HFF-Myc (cell line): ENCODE measurements at places on chromosomes 12 and 14.
A peak's percentile ranks its signal among the peaks of the same experiment; 100 is the strongest.

DNA sequence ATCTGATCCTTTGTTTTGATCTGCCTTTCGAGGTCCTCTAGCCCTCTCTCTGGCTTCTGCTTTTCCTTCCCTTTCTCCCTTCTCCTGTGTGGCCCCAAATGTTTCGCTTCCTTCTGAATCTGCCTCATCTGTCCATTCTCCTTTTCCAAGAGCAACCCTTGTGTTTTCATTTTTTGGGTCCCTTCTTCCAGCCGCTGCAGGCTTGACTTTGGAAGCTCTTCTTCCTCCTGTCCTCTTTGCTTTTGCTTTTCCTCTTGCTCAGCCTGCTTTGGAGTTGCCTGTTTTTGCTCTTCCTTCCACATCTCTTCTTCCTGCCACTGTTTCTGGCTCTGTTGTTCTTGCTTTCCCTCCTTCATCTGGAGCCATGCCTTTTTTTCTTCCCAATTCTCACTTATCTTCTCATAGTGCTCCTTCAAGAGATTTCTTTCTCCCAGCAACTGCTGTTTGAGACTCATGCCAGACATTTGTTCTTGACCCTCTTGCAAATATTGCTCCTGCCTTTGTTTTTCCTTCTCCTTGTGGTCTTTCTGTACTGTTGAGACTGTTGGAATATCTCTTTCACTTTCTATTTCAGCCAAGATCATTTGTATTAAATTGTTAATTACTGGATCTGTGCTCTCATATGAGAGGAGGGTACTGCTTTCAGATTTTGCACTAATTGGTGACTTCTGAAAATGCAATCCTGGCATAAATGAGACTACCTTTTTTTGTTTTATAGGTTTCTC is 42.4 kb downstream of the FAM186A start:
- no peak for DNase-seq

DNA sequence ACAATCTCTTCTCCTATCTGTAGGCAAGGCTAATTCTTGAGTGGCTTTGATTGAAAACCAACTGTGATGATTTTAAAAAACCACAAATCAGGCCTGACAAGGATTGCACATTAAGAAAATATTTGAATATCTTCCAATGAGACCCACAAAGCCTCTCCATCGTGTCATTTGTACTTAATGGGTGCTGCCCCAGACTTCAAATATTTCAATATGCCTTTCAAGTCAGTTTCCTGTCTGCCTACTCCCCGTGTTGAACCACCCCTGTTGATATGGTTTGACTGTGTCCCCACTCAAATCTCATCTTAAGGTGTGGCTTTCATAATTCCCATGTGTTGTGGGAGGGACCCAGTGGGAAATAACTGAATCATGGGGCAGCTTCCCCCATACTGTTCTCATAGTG is 159.7 kb upstream of the EGLN3 start:
- no peak for DNase-seq

- DNase-seq, result no peak
Measured at GRCh38 chr12:66516133-66516532, 162.7 kb downstream of the GRIP1 start.

- DNase-seq, result no peak
Measured at GRCh38 chr14:93741556-93742230, 46.6 kb downstream of the PRIMA1 start.

DNA sequence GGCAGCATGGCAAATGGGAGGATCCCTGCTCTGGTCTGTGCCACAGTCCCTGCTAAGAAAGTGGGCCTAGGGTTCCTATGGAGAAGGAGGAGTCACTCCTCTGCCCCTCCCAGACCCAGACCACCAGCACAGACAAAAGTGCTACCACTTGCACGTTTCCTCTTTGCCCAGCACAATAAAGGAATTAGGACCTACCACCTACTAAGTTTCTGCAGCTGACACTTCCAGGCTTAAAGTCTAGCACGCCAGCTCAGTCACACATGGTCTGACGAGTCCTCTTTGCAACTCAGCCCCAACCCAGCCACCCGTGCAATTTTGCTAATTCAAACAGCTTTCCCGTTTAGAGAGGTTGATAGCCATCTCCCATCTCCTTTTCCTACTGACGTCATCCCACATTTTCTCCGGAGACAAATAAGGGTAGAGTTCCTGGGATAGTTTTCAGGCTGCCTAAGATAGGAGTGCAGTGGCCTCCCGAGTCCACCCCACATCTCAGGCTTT is 66.2 kb upstream of the PTGR2 start:
- peak; percentile 53 for DNase-seq

- DNase-seq, result no peak
Measured at GRCh38 chr14:61766151-61766550, 3.9 kb downstream of the SNAPC1 start.

DNA sequence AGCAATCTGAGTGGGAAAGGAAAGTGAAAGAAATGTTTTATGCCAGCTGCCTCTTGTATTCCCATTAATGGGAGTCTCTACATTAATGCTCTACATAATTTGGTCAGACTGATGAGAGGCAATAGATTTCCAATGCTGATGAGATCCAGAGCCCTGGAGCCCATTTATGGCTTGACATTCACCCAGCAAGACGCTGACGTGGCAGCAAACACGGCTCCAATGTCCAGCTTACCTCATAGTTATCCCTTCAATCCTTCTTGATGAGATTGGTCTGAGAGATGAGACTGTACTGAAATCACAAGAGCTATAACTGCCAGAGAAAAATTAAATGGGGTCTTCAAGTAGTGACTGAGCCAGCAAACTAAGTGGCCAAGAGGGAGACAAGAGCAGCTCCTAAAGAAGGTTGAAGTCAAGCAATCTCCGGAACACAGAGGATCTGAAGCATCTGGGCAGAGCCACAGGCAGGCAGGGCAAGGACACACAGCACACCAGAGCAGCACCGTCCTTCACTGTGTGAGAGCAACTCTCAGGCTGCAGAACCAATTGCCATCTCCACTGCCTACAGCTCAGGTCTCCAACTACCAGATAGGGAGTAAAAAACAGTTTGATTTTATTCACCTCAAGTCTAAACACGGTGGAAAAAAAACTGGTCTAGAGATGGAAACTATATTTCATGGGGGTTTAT is 7.3 kb upstream of the MYO1A start:
- DNase-seq, result no peak

GRCh38 chr12:56626701-56627100 is 3.4 kb downstream of the BAZ2A start:
- no peak for DNase-seq

DNA sequence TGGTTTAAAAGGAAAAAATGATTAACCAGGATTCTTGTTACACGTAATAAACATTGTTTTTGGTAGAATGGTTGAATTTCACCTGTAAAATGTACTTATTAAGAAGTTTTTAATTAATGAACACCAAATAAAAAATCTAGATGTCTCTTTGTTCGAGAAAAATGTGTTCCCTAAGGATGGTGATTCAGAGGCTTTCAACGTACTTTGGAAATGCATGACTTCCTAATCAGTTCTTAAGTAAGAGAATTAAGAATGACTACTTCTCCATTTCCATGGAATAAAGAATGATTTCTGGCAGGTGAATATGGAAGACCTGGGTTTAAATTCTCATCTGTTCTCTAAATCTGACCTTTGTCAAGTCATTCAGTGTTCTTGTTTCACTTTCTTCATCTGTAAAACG is 428.6 kb downstream of the KCNH5 start:
- no peak for DNase-seq

GRCh38 chr14:81981307-81981675 is 447.6 kb upstream of the SEL1L start:
- no peak for DNase-seq

DNA sequence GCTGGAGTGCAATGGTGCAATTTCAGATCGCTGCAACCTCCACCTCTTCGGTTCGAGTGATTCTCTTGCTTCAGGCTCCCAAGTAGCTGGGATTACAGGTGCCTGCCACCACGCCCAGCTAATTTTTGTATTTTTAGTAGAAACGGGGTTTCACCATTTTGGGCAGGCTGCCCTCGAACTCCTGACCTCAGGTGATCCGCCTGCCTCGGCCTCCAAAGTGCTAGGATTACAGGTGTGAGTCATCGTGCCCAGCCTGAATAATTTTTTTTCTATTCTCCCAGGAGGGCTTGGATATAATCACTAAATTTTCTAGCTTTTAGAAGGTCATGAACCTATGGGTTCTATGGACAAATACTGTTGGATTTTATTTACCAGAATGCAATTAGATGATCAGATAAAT is 44.7 kb upstream of the GNPNAT1 start:
- no peak for DNase-seq

DNA sequence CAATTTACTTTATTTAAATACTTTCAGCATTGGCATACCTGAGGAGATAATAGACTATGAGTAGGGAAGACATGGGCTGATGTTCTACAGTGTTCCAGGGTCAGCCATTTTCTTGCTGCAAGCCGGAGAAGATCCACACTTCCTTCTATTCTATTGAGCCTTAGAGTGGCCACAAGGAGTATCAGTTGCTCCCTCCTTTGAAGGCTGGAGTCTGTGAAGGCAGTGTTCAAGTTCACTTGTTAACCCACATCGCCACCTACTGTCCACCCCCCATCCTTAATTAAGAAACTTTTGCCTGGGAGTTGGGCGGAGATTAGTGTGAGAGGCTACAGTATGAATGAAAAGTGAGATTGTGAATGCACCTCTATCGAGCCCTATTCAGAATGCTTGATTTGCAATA is 666.6 kb downstream of the NRXN3 start:
- DNase-seq, result peak; percentile 21

GRCh38 chr14:95255487-95255886 is 64.2 kb downstream of the CLMN start:
- DNase-seq, result no peak

GRCh38 chr12:86257134-86257533 is 943 bp upstream of the MGAT4C start:
- no peak for DNase-seq

DNA sequence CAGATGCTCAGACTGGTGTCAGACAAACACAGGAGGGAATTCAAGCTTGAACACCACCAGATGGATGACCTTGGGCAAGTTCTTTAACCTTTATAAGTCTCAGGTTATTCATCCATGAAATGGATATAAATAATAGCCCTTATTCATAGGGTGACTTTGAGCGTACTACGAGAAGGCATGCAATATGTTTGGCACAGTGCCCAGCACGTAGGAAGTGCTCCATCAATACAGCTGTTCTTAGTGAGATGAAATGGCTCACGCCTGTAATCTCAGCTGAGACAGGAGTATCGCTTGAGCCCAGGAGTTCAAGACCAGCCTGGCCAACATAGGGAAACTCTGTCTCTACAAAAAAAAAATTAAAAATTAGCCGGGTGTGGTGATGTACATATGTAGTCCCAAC is 84.8 kb upstream of the FICD start:
- DNase-seq, result no peak

- no peak for DNase-seq
Measured at GRCh38 chr12:110627500-110628195, 13.7 kb downstream of the TCTN1 start.

- DNase-seq, result no peak
Measured at GRCh38 chr12:117818400-117818799, 150.4 kb downstream of the KSR2 start.

GRCh38 chr12:62588916-62589315 is 122.3 kb downstream of the MON2 start:
- no peak for DNase-seq

DNA sequence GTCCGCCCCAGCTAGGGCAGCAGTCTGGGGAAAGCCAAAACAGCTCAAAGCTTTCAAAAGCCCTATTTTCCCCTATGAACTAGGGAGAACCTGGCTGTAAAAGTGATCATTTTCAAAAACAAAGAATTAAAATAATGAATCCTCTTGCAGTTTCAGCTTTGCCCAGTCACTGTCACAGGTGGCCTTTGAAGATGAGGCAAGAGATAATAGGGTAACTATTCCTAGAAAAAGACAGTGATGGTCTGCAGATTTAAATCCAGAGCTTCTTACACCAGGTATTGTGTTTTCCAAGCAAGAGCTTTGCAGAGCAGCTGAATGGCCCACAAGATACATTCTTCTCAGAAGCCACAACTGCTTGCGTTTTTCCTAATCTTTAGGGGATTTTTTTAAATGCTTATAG is 80.2 kb upstream of the NUDT4 start:
- DNase-seq, result no peak

- DNase-seq, result no peak
Measured at GRCh38 chr14:94278731-94279130, 14.3 kb downstream of the SERPINA10 start.

DNA sequence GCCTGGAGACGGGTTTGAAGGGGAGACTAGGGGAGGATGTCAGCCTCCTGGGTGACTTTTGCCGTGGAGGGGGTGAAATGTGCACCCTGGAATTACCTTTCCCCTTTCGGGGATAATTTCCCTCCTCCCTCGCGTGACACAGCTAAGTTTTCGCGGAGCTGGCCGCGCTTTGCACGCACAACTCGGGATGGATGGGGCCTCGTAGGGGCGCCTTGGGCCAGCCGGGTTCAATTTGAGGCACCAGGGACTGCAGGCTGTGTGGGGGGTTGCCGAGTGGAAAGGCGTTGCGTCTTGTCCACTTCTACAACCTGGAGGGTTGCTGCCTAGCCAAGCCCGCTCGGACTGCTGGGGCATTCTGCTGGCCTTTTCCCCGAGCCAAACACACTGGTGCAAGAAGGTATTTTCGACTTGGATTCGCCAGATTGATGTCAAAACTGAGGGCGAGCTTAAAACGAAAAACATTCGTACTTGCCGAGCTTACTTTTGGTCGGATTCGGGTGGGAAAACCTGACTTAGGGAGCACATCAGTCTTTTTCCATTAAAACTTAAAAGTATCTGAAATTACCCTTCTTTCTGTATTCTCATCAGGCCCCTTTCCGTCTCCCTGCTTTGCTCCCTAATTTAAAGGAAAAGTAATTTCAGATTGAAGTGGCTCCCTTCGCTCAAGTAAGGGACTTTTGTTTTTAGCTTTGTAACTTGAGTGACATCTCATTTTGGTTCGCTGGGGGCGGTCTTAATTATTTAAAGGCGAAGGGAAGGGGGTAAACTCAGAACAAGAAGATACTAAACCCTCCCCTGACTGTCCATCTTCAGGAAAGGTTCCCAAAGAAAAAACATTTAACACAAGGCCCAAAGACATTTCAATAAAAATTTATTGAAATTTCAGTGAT is 14.3 kb downstream of the TBX3 start:
- DNase-seq, result no peak

DNA sequence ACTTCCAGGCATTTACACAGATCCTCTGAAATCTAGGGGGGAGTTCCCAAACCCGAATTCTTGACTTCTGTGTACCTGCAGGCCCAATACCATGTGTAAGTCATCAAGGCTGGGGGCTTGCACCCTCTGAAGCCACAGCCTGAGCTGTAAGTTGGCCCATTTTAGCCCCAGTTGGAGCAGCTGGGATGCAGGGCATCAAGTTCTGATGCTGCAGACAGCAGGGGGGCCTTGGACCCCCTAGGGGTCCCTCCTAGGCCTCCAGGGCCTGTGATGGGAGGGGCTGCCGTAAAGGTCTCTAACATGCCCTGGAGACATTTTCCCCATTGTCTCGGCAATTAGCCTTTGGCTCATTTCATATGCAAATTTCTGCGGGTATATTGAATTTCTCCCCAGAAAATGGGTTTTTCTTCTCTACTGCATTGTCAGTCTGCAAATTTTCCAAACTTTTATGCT is 59.5 kb downstream of the LRIG3 start:
- DNase-seq, result no peak

- DNase-seq, result no peak
Measured at GRCh38 chr14:52262600-52262999, 4.9 kb upstream of the PTGDR start.

GRCh38 chr12:116943419-116944372 is 32.9 kb downstream of the FBXW8 start:
- DNase-seq, result no peak

GRCh38 chr12:27474344-27474743 is 27.8 kb downstream of the SMCO2 start:
- DNase-seq, result no peak

GRCh38 chr12:53616950-53617349 is 9.2 kb downstream of the ATF7 start:
- no peak for DNase-seq
